ENCODE measurements at places on chromosomes 1 and 21.

DNA sequence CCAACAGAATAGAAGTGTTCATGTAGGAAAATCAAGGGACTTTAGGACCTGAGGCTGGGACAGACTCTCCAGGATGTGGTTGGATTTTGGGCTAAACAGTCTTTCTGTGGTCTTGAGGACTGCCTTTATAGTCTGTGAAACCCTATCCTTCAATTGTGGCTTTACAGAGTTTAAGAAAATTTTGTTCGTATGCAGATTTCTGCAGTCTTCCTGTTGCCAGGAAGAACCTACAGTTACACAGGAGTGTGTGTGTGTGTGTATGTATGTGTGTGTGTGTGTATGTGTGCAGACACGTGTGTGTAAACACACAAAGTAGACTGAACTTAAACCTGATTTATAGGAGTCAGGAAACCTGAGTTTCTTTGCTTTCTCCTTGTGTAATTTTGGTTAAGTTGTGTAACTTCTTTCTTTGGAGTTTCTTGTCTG lies 22.8 kb downstream of the NEK7 start:
- DNase-seq, result no peak

GRCh38 chr1:42148166-42148565 lies 5.0 kb upstream of the GUCA2B start:
- DNase-seq, result no peak

- DNase-seq, result no peak
These were observed 9.8 kb upstream of the P3R3URF start for GRCh38 chr1:46186076-46186475.

DNA sequence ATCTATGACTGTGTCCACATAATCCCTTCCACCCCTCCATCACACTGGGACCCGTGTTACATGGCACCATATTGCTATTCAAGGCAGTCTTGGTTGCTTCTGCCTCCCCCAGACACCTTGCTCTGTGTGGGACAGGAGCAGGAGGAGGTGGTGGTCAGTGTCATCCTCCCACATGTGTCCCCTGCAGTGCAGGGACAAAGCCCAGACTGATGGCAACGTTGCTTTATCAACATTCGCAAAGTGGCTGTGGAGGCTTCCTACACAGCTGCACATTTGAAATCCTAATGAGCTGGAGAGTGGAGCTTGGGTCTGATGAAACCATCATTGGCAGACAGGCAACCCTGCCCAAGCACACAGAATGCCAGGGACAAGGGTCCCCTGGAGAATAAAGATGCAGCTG lies 26.2 kb downstream of the TRIM67 start:
- DNase-seq, result no peak

DNA sequence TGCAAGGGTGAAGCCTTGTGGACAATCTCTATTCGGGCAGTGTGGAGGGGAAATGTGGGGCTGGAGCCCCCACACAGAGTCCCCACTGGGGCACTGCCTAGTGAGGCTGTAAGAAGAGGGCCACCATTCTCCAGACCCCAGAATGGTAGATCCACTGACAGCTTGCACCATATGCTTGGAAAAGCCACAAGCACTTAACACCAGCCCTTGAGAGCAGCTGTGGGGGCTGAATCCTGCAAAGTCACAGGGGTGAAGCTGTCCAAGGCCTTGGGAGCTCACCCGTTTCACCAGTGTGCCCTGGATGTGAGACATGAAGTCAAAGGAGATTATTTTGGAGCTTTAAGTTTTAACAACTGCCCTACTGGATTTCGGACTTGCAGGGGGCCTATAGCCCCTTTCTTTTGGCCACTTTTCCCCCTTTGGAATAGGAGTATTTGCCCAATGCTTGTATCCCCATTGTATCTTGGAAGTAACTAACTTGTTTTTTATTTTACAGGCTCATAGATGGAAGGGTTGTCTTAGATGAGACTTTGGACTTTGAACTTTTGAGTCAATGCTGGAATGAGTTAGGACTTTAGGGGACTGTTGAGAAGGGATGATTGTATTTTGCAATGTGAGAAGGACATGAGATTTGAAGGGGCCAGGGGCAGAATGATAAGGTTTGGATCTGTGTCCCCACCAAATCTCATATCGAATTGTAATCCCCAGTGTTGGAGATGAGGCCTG lies 16.3 kb upstream of the COL6A1 start:
- DNase-seq, result no peak

- DNase-seq, result no peak
These were observed 1214.9 kb downstream of the PLA2G4A start for GRCh38 chr1:188043536-188044245.

All from CD4-positive, alpha-beta T cell treated with Interferon gamma for 1 hour (primary cell).